ENCODE measurements at places on chromosomes 1 and 21. TPM values are rescaled to one million over a fixed set of nuclear protein-coding genes. Genes with fewer than 3 reads are reported as not detected.

- no peak for DNase-seq
- H3K27ac ChIP-seq = no peak overlapping the region
- H3K27me3 ChIP-seq = no peaks in the 10 kb centered on the region
- no peaks in the 10 kb centered on the region for H3K36me3 ChIP-seq
- H3K4me3 ChIP-seq = no peak overlapping the region
These were observed 20.0 kb upstream of the RD3 start for GRCh38 chr1:211511947-211512346.

GRCh38 chr21:19013916-19014315, 610.3 kb upstream of the TMPRSS15 start:
- H3K36me3 ChIP-seq = no peaks in the 10 kb centered on the region
- no peak overlapping the region for H3K27ac ChIP-seq
- H3K27me3 ChIP-seq = no peaks in the 10 kb centered on the region
- H3K4me1 ChIP-seq = no peaks in the 10 kb centered on the region
- no peak for DNase-seq

GRCh38 chr1:220906561-220907334, 27.5 kb downstream of the HLX start:
- no peak overlapping the region for H3K27ac ChIP-seq
- DNase-seq = no peak
- no peak overlapping the region for H3K4me3 ChIP-seq
- H3K4me1 ChIP-seq = no peaks in the 10 kb centered on the region
- no peaks in the 10 kb centered on the region for H3K27me3 ChIP-seq

Gene SLC1A7
- 0.16 TPM for total RNA-seq

Data from aorta (tissue), 5 donors.